Glutamatergic neuron (in vitro differentiated cells): ENCODE measurements at places on chromosomes 12 and 14. TPM values are rescaled to one million over a fixed set of nuclear protein-coding genes. Genes with fewer than 3 reads are reported as not detected.

PZP gene
- not detected for total RNA-seq

FSCB gene
- not detected for total RNA-seq

HOXC6 gene
- total RNA-seq = 0.32 TPM

GUCY2C gene
- total RNA-seq = not detected

B4GALNT1 gene
- 83.9 TPM for total RNA-seq

ZC3H14 gene
- total RNA-seq = 59.6 TPM

RPGRIP1 gene
- total RNA-seq = not detected

DNA sequence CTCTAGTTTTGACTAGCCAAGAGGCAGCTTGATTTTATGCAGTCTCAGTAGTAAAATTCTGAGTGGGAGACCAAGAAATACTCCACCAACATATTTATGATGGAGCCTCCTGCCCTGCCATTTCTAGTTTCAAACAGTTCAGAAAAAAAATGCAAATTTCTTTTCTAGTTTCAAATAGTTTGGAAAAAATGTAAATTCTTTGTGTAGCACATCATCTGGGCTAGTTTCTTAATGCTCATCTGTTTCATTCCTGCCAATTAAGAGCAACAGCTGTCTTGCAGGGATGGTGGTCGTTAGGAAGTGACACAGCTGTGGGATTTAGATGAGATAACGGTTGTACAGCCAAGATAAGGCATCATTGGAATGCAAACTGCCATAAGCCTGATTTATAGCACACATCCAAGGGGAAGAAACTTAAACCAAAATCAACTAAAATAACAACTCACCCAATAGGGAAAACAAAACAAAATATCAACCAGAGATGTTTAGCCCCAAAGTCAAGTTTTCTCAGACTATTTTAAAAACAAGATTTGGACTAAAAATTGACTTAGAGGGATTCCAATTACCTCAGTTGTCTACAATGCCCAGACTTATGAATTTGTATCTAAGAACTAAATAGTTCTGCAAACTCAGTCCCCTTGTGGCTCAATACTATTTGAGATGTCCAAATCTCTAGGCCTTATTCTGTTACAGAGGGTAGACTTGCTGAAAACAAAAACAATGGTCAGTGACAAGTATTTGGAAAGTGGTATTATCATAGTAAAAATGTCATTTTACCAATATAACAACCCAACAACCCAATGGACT, 291.3 kb upstream of the ATP2B1 start:
- peaks cover 3% of the 10 kb centered on the region for H3K4me1 ChIP-seq
- H3K27me3 ChIP-seq = no peaks in the 10 kb centered on the region
- no peak overlapping the region for H3K27ac ChIP-seq
- DNase-seq = no peak

DNA sequence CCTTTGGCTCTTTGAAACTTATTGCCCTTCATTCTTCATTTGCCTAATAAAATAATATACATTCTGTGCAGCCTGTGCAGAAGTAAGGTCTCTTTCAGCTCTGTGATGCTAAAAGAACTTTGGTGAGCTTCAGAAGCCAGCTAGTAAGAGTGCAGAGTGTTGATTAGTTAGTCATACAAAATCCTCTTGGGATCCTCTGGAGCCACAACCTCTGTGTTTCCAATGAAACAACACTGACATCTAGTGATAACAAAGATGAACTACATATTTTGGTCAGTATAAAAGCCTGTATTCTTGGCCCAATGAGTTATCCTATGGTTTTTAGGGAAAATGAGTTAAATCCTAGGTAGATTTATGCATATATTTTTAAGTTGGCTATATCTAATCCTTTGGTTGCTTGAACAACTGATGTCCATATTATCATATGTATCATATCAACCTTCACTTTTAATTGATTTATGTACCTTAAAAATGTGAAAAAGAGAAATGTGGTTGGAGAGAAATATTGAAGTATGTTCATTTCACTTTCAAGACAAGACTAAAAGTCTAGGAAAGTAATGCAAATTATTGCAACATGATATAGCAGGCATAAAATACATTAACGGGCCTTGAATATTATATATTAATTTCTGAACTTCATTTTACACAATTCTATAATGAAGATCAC, 158.4 kb downstream of the KLHL28 start:
- no peak for DNase-seq
- no peaks in the 10 kb centered on the region for H3K27me3 ChIP-seq
- no peak overlapping the region for H3K27ac ChIP-seq
- no peaks in the 10 kb centered on the region for H3K4me1 ChIP-seq
- H3K36me3 ChIP-seq = peaks cover 4% of the 10 kb centered on the region

DNA sequence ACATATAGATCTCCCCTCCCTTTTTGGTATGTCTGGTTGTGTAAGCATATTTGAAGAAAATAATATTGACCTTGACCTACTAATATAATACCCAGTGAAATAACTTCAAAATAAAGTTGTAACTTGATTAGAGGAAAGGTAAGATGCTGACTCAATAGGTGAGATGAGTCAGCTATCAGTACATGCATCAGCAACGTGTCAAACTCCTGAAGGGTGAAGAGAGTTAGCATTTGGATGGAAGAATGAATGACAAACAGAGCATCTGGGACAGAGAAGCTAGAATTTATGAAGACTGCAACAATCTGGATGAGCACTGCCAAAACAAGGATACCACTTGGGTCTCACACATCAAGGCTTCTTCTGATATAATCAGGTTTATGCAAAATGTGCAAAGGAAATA, 74.9 kb downstream of the PPP2R5E start:
- no peaks in the 10 kb centered on the region for H3K36me3 ChIP-seq
- no peak overlapping the region for H3K4me3 ChIP-seq
- no peak overlapping the region for H3K27ac ChIP-seq
- DNase-seq = no peak
- peaks cover 9% of the 10 kb centered on the region for H3K4me1 ChIP-seq
- H3K27me3 ChIP-seq = no peaks in the 10 kb centered on the region

GRCh38 chr14:71722885-71723284, 209.3 kb upstream of the RGS6 start:
- DNase-seq = no peak
- H3K4me3 ChIP-seq = no peak overlapping the region
- H3K27me3 ChIP-seq = no peaks in the 10 kb centered on the region
- no peaks in the 10 kb centered on the region for H3K36me3 ChIP-seq
- no peaks in the 10 kb centered on the region for H3K4me1 ChIP-seq
- H3K27ac ChIP-seq = no peak overlapping the region

- no peak overlapping the region for H3K27ac ChIP-seq
- H3K36me3 ChIP-seq = peaks cover 27% of the 10 kb centered on the region
- H3K4me3 ChIP-seq = no peak overlapping the region
- H3K4me1 ChIP-seq = no peaks in the 10 kb centered on the region
These were observed 17.8 kb upstream of the MEG3 start for GRCh38 chr14:100807979-100808734.

DNA sequence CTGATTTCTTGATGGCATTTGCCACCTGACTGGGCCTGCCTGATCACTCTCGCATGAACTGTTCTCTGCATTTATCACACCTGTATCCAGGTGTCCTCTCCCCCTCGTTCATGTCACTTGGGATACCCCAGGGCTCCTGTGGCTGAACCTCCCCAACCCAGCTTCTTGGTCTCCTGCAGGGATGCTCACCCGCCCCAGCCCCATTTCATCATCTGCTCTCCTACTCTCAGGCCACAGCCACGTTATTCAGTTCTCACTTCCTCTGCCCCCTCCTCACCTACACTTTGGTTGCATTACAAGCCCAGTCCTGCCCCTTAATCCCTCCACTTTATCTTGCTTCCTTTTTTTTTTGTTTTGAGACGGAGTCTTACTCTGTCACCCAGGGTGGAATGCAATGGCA, 35.5 kb downstream of the TMBIM6 start:
- H3K36me3 ChIP-seq = peaks cover 5% of the 10 kb centered on the region
- DNase-seq = no peak
- peak overlapping the region; percentile 67 for H3K27ac ChIP-seq
- H3K4me1 ChIP-seq = peaks cover 4% of the 10 kb centered on the region
- H3K4me3 ChIP-seq = peak overlapping the region; percentile 8

GRCh38 chr14:97625477-97625876, 828.3 kb downstream of the VRK1 start:
- no peaks in the 10 kb centered on the region for H3K36me3 ChIP-seq
- DNase-seq = no peak
- no peaks in the 10 kb centered on the region for H3K27me3 ChIP-seq
- H3K27ac ChIP-seq = no peak overlapping the region

- no peak overlapping the region for H3K4me3 ChIP-seq
- no peaks in the 10 kb centered on the region for H3K4me1 ChIP-seq
- H3K27me3 ChIP-seq = no peaks in the 10 kb centered on the region
- no peak overlapping the region for H3K27ac ChIP-seq
- no peaks in the 10 kb centered on the region for H3K36me3 ChIP-seq
These were observed 521.2 kb upstream of the TBX3 start for GRCh38 chr12:115204957-115205754.

- H3K36me3 ChIP-seq = no peaks in the 10 kb centered on the region
- H3K4me3 ChIP-seq = no peak overlapping the region
- H3K27ac ChIP-seq = peak overlapping the region; percentile 17
- H3K4me1 ChIP-seq = peaks cover 29% of the 10 kb centered on the region
- DNase-seq = no peak
These were observed 75.8 kb downstream of the KCNK10 start for GRCh38 chr14:88247228-88247627.

GRCh38 chr14:23066855-23067744, 9.8 kb upstream of the CDH24 start:
- H3K27ac ChIP-seq = no peak overlapping the region
- no peak for DNase-seq
- peak overlapping the region; percentile 50 for H3K4me3 ChIP-seq
- peaks cover 5% of the 10 kb centered on the region for H3K36me3 ChIP-seq
- H3K4me1 ChIP-seq = peaks cover 26% of the 10 kb centered on the region

DNA sequence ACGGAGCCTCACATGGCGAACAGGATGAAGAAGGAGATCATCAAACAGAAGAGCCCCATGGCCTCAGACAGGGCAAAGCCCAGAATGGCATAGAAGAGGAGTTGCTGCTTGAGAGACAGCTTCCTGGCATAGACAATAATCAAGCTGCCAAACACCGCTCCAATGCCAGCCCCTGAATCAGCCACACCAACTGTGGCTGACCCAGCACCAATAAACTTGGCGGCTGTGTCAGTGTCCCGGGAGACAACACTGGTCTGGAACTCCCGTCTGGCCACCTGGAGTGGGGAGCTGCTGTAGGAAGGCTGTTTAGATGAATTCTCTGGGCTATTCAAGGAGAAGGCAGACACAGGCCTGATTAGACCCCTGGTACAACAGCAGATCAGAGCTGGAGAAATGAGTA, 100.1 kb downstream of the HEATR5A start:
- H3K36me3 ChIP-seq = no peaks in the 10 kb centered on the region
- H3K27ac ChIP-seq = no peak overlapping the region
- DNase-seq = peak; percentile 15
- peaks cover 3% of the 10 kb centered on the region for H3K4me1 ChIP-seq
- H3K4me3 ChIP-seq = no peak overlapping the region
- H3K27me3 ChIP-seq = peaks cover 2% of the 10 kb centered on the region

- H3K4me3 ChIP-seq = no peak overlapping the region
- no peaks in the 10 kb centered on the region for H3K4me1 ChIP-seq
- H3K27ac ChIP-seq = no peak overlapping the region
- no peaks in the 10 kb centered on the region for H3K36me3 ChIP-seq
- H3K27me3 ChIP-seq = no peaks in the 10 kb centered on the region
These were observed 366.3 kb upstream of the GARIN6 start for GRCh38 chr12:99281277-99281676.

DNA sequence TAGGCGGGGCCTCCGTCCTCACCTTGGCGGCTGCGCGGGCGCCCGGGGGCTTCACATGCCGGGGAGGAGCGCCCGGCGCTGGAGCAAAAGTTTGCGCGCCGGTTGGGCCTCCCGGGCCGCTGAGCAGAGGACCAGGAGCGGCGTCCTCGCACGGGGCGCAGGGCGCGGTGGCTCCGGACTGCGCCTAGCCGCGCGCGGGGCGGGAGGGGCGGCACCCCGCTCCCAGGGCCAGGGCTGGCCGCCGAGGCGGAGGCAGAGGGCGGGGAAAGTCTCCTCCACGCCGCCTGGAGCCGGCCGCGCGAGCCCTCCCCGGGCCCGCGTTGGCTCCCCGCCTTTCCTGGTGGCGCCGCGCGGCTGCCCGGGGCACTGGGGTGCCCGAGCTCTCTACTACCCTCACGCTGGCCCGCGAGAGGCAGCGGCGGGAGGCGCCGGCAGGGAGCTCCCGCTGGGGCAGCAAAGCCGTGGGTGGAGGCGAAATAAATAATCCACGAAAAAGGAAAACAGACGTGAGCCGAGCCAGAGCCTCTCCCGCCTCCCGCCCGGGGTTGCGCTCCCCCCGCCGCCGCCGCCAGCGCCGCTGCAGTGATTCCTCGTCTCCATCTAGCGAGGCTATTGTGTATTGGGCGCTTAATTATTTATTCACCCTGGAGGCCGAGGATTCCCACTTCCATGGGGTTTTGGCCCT, 400 bp upstream of the PRIMA1 start:
- H3K4me3 ChIP-seq = peak overlapping the region; percentile 91
- peaks cover 8% of the 10 kb centered on the region for H3K27me3 ChIP-seq
- peak; percentile 48 for DNase-seq
- peaks cover 18% of the 10 kb centered on the region for H3K4me1 ChIP-seq
- no peak overlapping the region for H3K27ac ChIP-seq
